ENCODE measurements at places on chromosomes 12 and 14. TPM values are rescaled to one million over a fixed set of nuclear protein-coding genes. Genes with fewer than 3 reads are reported as not detected.

The NRIP2 gene
- total RNA-seq = 1.2 TPM

The C3AR1 gene
- 17.7 TPM for total RNA-seq

The SLC16A7 gene
- total RNA-seq = 53.4 TPM

The BCL2L14 gene
- total RNA-seq = 0.29 TPM

The RNFT2 gene
- total RNA-seq = 1.6 TPM

The DIO3 gene
- total RNA-seq = 1.6 TPM

The RNF10 gene
- 164 TPM for total RNA-seq

The TAS2R13 gene
- 5.9 TPM for total RNA-seq

The P2RX2 gene
- not detected for total RNA-seq

The SMOC1 gene
- total RNA-seq = 5.7 TPM

The LBHD2 gene
- total RNA-seq = not detected

The SERPINA10 gene
- total RNA-seq = not detected

The TMEM121 gene
- 9.2 TPM for total RNA-seq

The LRTM2 gene
- not detected for total RNA-seq

The TAS2R50 gene
- total RNA-seq = 4.2 TPM

The SYNE3 gene
- total RNA-seq = 13.5 TPM

The SLC41A2 gene
- 46.2 TPM for total RNA-seq

The NAV3 gene
- total RNA-seq = 46.1 TPM

The FBXO33 gene
- 14.1 TPM for total RNA-seq

The CYP46A1 gene
- total RNA-seq = 5.2 TPM

The RFC5 gene
- total RNA-seq = 19.3 TPM

The E2F7 gene
- under 0.01 TPM for total RNA-seq
